ENCODE measurements at places on chromosomes 7 and 10.

- no peak for DNase-seq
Measured at GRCh38 chr7:104196161-104196560, 11.7 kb downstream of the ORC5 start.

DNA sequence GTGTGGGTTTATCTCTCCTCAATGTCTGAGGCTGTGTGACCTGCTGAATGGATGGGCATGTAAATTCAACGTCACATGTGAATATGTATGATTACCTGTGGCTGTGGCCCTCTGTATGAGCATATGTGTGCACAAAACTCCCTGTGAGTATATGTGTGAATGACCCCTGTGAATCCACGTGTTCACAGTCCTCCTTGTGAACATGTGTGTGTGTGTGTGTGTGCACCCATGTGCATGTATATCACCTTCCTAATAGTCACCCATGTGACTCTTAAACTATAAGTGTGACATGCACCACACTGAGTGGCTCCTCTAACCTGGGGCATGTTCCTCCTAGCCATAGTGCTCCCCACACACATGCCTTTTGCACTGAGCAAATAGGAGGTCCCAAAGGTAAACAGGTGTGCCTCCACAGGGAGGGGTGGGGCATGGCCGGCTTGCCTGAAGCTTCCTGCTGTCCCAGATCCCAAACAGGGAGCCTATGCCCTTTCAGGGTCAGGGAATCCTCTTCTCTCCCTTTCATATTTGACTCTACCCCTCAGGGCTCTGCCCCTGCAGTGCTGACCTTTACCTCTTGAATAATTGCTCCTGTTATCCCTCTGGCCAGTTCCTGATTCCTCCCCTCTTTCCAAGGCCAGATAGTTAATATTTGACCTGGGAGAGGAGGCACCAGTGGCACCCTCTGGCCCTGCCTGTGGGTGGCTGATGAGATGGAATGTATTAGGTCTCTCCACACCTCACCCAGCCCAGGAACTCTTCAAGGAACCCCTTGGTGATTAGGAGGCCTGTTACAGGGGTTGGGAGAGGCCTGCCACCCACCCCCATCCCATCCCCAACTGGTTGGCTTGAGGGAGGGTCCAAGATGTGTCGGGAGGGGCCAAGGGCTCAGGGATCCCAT lies 1.9 kb downstream of the SEMA4G start:
- DNase-seq = peak; percentile 68

DNA sequence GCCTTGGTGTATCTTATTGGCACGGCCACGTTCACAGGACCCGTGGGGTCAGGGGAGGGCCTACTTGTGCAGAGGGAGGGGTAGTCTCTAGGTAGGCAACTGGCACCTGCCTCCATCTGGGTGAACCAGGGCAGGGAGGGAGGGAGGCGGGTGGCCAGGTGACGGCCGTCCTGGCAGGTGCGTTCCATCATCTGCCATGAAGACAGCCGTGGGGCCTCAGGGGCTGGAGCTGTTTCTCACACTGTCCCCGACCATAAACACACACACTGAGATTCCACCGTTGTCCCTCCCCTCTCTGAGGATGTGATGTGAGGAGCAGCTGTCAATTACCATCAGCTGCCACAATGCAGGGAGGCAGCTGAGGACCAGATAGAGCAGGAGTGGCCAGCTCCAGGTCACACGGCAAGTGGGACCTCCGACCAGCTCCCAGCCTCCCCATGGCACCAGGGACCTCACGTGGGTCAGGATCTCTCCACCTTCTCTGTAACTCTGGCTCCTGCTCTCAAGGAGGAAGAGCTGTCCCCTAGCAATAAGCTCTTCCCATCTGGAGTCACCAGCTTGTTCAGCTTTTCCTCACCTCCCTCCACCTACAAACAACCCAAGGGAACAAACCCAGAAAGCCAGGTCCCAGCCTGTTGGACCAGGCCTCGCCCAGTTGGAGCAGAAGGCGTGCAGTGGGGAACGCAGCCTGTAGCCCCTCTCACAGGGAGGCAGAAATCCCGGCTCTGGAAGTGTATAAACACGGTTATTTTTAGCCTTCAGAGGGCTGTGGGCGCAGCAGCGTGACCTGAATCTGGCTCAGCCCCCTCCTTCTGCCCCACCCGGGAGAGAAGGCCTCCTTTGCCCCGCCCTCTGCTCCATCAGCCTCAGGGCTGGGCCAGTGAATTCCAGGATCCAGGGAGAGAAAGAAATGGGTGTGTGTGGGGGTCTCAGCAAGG lies 33.1 kb downstream of the ZMIZ1 start:
- no peak for DNase-seq

DNA sequence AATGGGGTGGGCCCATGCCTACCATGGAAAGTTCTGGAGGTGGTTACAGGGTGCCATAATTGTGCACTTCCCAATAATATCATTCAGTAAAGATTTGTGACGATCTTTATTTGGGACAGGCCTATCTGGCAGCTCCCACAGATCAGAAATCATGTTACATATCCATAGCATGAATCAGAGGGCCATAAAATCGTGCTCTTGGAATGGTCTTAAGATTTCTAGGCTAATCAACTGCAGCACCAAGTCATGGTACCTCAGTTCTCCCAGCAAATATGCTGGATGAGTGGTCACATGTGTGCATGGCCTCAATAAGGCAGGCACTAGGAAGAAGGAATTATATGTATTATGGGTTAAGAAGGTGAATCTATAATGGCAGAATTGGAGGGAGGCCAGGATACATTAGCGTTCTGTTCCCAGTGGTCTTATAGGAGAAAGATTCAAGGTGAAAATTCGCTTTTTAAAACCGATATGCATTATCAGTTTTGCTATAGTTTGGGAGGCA lies 134.7 kb downstream of the NRP1 start:
- DNase-seq = no peak

- peak; percentile 92 for DNase-seq
Measured at GRCh38 chr10:24483701-24484100, 240.0 kb downstream of the ARHGAP21 start.

- DNase-seq = no peak
Measured at GRCh38 chr10:48478980-48479811, 125.7 kb downstream of the ARHGAP22 start.

DNA sequence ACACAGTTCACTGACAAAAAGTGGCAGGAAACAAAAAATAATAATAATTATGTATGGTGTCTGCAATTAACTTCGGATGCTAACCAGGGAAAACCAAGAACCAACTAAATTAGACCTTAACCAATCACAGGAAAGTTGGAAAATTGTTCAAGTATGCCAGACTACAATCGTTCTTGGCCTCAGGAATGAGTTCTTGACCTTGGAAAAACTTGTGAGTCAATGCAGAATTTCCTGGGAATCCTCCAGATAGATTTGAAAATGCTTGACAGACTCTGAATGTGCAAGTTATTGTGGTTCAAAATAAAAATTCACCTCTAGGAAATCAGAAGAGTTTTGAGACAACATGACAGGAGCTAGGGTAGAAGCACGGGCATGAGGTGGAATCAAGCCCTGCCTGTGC lies 171.5 kb downstream of the C7orf25 start:
- no peak for DNase-seq

DNA sequence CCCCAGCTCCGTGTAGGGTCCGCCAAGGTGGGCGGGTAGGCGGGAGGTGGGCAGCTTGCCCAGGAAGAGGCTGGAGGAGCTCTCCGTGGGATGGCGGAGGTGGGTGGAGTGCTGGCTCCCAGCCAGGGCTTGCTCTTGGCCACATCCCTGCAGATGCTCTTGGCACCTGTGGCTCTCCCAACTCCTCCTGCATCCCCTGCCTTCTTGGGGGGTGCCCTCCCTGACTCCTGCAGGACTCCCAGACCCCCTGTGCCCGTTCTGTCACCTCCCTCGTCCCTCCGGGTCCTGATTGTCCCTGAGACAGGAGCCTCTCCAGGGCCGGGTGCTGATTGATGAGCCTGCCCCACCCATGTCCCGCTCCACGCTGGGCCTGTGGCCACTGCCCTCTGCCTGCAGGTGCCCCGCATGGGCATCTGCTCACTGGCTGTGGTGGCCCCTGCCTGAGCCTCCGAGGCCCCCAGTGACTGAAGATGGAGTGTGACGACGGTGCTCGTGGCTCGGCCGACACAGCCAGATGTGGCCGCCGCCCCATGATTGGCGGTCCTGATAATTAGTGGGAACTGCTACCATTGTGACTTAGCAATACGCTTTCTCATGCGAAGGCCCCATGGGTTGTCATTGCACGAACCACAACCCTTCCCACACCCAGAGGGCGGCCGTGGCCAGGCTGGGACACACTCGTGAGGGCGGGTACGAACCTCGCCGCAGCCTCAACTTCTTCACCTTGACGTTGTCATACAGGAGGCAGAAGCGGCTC lies 23.6 kb downstream of the CFAP46 start:
- DNase-seq = no peak

DNA sequence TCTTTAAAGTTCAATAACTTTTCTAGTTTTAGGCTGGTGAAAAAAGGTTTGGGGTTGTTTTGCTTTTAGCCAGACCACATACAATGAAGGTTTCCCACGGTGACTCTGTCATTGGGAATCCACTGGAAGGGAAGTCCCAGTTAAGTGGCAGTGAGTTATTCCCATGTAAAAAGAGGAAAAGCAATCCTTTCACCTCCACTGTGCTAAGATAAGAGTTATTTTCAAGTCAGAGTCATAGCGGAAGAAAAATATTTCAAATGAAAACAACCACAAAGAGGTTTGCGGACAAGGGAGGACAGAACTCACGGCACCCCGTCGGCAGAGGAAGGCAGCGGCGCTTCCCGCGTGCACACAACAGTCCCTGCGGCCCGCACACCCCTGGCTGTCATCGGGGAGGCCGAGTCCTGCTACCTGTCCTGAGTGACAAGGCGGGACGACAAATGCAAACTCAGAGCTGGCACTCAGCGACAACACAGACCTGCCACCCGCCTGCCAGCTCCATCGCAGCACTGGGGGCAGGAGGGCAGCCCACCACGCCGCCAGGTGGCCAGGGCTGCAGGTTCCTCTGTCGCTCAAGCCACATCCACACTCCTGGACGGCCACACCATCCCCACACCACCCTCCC lies 9.3 kb upstream of the PAPOLB start:
- DNase-seq = no peak

- no peak for DNase-seq
Measured at GRCh38 chr10:35754519-35754918, 112.4 kb upstream of the FZD8 start.

- peak; percentile 66 for DNase-seq
Measured at GRCh38 chr10:76026176-76026771, 594.9 kb downstream of the LRMDA start.

DNA sequence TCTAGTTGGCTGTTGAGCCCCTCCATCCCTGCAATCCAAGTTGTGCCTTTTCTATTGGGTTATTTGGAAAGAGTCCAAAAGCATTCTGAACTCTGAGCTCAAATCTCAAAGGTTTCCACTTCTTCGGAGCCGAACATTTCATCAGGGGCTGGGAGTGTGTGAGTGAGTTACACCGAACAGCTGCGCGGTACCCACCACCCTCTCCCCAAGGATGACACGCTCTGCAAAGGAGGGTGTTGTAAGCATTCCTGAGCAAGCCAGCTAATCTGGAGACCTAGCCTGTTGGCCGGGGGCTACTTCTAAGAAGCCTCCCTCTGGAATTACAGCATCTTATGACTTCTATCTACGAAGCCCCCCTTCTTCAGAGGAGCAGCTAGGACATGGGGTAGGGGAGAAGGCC lies 270.5 kb downstream of the CREB5 start:
- no peak for DNase-seq

DNA sequence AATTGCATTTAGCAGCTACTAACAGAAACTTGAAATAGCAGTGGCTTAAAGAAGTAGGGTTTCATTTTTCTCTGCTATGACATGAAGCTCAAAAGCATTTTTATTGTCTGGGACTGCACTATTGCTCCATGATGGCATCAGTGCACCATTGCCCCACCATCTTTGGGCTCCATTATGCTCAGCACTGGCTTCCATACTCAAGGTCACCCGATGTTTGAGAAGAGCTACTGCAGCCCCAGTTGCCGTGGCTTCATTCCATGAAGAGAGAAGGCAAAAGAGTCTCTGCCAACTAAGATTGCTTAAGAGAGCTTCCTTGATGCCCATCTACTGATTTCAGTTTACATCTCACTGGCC lies 192.2 kb upstream of the LRGUK start:
- no peak for DNase-seq

DNA sequence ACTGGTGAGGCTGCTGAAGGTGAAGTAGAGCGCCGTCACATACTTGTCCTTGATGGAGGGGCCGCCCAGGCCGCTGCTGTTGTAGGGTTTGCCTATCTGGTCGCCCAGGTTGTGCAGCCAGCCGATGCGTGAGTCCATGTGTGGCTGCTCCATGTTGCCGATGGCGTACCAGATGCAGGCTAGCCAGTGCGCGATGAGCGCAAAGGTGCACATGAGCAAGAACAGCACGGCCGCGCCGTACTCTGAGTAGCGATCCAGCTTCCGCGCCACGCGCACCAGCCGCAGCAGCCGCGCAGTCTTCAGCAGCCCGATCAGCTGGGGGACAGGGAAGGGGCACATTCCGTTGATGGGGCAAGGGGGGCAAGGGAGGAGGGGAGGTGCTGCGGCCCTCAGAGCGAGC lies 26.6 kb downstream of the KCNH2 start:
- no peak for DNase-seq

GRCh38 chr10:53022611-53023088 lies 250.1 kb upstream of the MBL2 start:
- no peak for DNase-seq

DNA sequence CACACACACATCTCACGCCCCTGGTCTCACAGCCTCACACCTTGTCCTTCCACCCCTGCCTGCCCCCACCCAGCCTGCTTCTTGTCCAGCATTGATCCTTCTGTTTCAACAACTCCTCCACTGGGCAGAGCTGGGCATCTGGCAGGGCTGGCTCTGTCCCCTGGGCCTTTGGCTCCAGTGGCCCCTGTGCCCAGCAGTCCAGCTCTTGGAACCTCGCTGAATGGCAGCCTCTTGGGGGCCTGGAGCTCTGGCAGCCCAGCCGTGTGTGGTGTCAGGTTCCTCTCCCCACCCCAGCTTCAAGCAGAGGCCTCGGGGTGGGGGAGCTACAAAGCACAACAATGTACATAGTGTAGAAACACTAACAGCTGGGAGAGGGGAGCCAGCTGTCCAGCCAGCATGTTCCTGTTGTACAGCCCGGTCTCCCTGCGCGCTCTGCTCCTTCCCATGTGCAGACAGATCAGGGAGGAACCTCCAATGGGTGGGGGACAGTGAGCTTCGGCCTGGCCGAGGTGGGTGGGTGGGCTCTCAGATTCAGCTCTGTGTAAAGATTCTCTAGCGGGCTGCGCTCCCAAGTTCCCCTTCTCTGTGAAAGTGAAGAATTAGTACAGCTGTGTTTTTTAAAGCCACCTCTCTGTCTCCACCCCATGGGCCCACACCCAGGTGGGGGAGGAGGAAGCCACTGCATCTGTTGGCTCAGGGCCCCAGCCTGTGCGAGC lies 19.4 kb downstream of the ZMIZ2 start:
- DNase-seq = no peak

GRCh38 chr10:71347587-71348395 lies 28.7 kb downstream of the SLC29A3 start:
- DNase-seq = no peak
